ENCODE measurements at places on chromosomes 7 and 10.

DNA sequence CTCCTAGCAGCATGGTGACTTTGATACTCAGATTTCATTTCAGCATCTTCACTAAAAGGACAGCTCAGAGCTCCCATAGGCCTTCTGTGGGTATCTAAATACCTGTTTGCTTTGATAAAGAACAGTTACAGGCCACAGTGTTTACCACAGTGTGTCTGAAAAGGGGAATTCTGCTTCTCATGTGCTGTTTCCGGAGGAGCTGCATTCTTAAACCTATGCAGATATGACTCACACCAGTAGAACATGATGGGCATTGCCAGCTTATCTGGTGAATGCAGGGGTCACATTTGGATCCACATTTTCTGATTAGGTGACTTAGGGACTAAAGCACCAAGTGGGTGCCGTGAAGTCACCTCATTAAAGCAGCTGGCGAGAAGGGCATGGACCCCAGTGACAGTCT, 52.6 kb downstream of the TRRAP start:
- no peaks in the 10 kb centered on the region for H3K27me3 ChIP-seq
- peaks cover 76% of the 10 kb centered on the region for H3K36me3 ChIP-seq
- no peak overlapping the region for H3K27ac ChIP-seq
- no peak for DNase-seq
- no peaks in the 10 kb centered on the region for H3K4me1 ChIP-seq

DNA sequence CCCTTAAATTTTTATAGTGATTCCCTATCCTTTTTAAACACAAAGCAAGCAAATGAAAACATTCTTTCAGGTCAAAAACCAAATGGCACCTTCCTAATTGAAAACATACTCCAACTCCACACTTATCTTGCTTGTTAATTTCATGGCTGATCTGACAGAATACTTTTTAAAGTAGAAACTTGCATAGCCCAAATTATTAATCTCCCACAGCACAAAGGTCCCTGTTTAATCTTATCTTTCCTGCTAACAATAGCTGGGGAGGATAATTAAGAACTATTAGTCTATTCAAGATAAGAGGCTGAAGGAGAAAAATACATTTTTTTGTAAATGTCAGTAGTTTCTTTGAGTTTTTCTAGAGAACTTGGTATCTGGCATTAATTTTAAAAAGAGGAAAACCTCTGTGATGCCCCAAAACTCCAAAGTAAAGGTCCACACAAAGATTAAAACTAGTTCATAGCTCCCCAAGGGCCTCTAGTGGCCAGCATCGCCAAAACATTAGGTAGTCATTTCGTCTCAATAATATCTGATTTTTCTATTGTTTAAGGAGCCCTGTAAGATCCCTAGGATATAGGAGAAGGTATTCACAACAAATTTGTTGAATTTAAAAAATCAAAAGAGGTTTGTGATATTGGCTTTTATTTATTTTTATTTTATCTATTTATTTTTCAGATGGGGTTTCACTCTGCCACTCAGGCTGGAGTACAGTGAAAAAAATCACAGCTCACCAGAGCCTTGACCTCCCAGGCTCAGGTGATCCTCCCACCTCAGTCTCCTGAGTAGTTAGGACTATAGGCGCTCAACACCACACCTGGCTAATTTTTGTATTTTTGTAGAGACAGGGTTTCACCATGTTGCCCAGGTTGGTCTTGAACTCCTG, 14.7 kb downstream of the CDNF start:
- no peak overlapping the region for H3K27ac ChIP-seq
- H3K36me3 ChIP-seq: no peaks in the 10 kb centered on the region
- H3K4me1 ChIP-seq: peaks cover 6% of the 10 kb centered on the region
- no peak overlapping the region for H3K4me3 ChIP-seq
- DNase-seq: no peak

DNA sequence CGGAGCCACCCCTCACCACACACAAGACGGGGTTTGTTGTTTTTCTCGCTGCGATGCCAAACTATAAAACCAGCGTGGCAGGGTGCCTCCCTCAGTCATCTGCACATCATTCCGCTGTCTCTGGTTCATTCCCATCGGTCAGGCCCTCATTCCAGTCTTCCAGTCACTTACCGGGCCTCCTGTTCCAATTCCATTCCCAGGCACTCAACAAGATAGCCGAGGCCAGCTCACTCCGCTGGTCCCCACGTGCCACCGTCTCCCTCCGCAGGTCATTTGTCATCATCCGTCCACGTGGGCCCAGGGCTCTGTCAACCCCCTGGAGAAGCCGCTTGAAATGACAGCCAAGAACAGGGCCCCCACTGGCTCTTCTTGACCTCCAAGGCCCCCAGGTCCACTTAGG, 6.1 kb upstream of the TMEM184A start:
- H3K27ac ChIP-seq: no peak overlapping the region
- H3K4me3 ChIP-seq: no peak overlapping the region
- no peaks in the 10 kb centered on the region for H3K4me1 ChIP-seq
- no peaks in the 10 kb centered on the region for H3K27me3 ChIP-seq
- no peak for DNase-seq

- H3K4me3 ChIP-seq: no peak overlapping the region
- peaks cover 45% of the 10 kb centered on the region for H3K4me1 ChIP-seq
- H3K27ac ChIP-seq: no peak overlapping the region
- no peaks in the 10 kb centered on the region for H3K27me3 ChIP-seq
- DNase-seq: no peak
- H3K36me3 ChIP-seq: no peaks in the 10 kb centered on the region
Measured at GRCh38 chr10:78518224-78518623, 484.6 kb downstream of the RPS24 start.

GRCh38 chr10:120426306-120426705, 30.7 kb upstream of the PLPP4 start:
- no peaks in the 10 kb centered on the region for H3K36me3 ChIP-seq
- DNase-seq: no peak
- no peak overlapping the region for H3K4me3 ChIP-seq
- no peak overlapping the region for H3K27ac ChIP-seq
- H3K27me3 ChIP-seq: no peaks in the 10 kb centered on the region

- no peaks in the 10 kb centered on the region for H3K36me3 ChIP-seq
- no peak for DNase-seq
- no peaks in the 10 kb centered on the region for H3K4me1 ChIP-seq
- no peak overlapping the region for H3K27ac ChIP-seq
- H3K27me3 ChIP-seq: no peaks in the 10 kb centered on the region
Measured at GRCh38 chr10:22374489-22375126, 29.3 kb downstream of the SPAG6 start.

- no peak overlapping the region for H3K27ac ChIP-seq
- H3K36me3 ChIP-seq: no peaks in the 10 kb centered on the region
- no peaks in the 10 kb centered on the region for H3K27me3 ChIP-seq
- H3K4me3 ChIP-seq: no peak overlapping the region
- DNase-seq: no peak
Measured at GRCh38 chr7:107387128-107387527, 82.7 kb upstream of the GPR22 start.

DNA sequence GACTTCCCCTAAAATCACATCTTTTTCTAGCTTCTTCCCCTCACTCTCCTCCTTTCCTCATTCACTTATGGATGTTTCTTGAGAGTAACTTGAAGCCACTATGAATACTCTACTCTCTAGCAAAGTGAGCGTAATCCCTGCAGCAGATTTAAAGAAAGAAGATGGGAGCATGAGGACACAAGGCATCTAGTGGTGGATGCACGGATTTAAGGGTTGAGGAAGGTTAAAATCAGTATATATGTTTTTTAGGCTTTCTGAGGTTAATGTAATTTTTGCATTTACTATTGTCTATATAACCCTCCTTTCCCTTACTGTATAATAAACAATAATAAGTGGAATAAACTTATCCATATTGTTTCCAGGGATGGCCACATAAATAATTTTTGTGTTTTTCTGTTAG, 495.2 kb upstream of the TPK1 start:
- no peak overlapping the region for H3K4me3 ChIP-seq
- H3K36me3 ChIP-seq: no peaks in the 10 kb centered on the region
- no peaks in the 10 kb centered on the region for H3K27me3 ChIP-seq
- no peak for DNase-seq
- no peaks in the 10 kb centered on the region for H3K4me1 ChIP-seq

- no peaks in the 10 kb centered on the region for H3K27me3 ChIP-seq
- peaks cover 29% of the 10 kb centered on the region for H3K4me1 ChIP-seq
- no peaks in the 10 kb centered on the region for H3K36me3 ChIP-seq
- no peak for DNase-seq
Measured at GRCh38 chr7:104207348-104207730, 474 bp downstream of the ORC5 start.

DNA sequence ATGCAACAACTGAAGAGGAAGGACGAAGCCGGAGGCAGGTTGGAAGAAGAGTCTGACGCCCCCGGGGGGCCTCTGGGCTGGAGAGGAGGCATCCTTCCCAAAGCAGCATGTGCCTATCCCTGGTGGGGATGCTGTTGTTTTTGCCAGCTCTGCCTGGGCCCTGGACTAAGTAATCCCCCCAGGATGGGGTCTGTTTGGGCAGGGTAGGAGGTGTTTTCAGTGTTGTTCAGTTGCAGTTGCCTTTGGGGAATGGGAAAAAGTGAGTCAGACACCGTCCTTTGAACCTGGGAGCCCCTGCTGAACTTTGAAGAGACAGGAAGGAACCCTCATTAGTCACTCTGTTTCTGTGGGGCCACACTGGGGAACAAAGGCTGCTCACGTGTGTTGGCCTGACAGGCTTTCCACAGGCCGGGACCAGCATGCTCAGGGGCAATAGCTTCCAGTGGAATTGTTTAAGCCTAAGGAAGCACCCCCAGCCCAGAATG, 35.2 kb upstream of the GDF10 start:
- no peaks in the 10 kb centered on the region for H3K27me3 ChIP-seq
- no peak overlapping the region for H3K27ac ChIP-seq
- no peaks in the 10 kb centered on the region for H3K4me1 ChIP-seq
- H3K36me3 ChIP-seq: no peaks in the 10 kb centered on the region

GRCh38 chr7:131011976-131012375, 278.0 kb upstream of the KLF14 start:
- no peak overlapping the region for H3K4me3 ChIP-seq
- peaks cover 83% of the 10 kb centered on the region for H3K4me1 ChIP-seq
- no peaks in the 10 kb centered on the region for H3K27me3 ChIP-seq
- no peaks in the 10 kb centered on the region for H3K36me3 ChIP-seq
- no peak for DNase-seq
- H3K27ac ChIP-seq: peak overlapping the region; percentile 75

- H3K36me3 ChIP-seq: peaks cover 5% of the 10 kb centered on the region
- peak; percentile 70 for DNase-seq
- H3K27ac ChIP-seq: peak overlapping the region; percentile 91
- H3K4me1 ChIP-seq: peaks cover 49% of the 10 kb centered on the region
- no peaks in the 10 kb centered on the region for H3K27me3 ChIP-seq
Measured at GRCh38 chr10:5888843-5889623, 660 bp downstream of the ANKRD16 start.

DNA sequence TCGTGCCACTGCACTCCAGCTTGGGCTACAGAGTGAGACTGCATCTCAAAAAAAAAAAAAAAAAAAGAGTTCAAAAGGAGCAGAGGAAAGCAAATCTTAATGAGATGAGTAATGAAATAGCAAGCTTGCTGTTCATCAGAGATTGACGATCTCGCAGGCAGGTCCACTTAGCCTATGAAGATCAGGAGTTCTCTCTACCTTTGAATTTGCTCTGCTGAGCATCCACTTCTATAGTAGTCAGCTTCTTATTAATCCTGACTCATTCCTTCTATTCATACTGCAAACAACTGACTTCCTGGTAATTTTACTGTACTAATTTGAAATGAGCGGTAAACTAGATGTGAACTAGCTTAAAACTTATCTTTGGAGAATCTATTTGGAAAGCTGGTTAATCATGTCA, 1014.6 kb downstream of the GATA3 start:
- H3K36me3 ChIP-seq: no peaks in the 10 kb centered on the region
- H3K27me3 ChIP-seq: no peaks in the 10 kb centered on the region
- H3K27ac ChIP-seq: no peak overlapping the region
- no peak overlapping the region for H3K4me3 ChIP-seq
- H3K4me1 ChIP-seq: no peaks in the 10 kb centered on the region

DNA sequence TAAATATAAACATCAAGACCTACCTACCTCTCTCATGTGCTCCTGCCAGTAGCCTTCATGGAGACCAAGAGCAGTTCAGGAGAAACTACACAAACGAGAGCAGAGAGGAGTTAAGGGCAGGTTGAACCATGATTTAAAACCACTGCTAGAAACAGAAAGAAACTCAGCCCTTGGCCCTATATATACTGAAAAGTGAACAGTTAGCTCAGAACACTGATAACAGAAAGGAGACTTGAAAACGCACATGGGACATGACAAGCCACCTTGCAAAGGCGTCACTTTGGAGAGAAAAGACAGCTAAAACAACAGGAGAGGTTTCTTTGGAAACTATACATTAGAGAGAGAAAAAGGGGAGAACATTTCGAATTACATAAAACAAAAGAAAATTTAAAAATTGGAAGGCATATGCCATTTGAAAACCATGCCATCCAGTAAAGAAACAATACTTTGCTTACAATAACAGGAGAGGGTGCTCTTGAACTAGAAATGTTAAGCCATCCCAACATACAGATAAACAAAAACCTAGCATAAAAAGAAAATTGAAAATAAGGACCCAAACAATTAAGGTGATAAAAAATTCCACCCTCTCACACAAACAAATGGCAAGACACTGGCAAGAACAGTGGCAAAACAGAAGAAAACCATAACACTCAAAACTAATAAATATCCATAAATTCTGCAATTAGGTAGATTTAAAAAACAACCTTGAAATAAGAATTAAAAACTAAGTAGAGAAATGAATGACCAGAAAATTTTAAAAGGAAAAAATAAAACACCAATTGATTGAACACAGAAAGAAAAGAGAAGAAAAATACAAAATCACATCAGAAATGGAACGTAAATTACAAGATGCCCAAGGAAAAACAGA, 232.7 kb downstream of the IMMP2L start:
- H3K27me3 ChIP-seq: no peaks in the 10 kb centered on the region
- DNase-seq: no peak
- no peaks in the 10 kb centered on the region for H3K4me1 ChIP-seq
- no peak overlapping the region for H3K4me3 ChIP-seq

DNA sequence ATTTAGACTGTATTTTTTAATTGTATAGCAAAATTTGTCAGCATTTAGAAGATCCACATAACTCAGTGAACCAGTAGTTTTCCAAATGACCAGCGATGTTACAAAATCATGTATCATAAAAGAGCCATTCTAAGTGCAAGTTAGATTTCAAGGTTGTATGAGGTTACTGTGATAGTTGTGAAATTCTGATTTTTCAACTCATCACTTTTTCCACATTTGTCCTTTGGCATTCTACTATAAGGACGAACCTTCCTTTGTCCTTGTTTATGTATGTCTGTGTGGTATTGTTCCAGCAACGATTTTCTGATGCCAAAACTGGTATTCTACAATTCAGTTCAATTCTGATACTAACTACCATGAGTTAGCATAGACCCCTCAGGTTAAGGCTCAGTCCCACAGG, 64.2 kb downstream of the TAX1BP1 start:
- no peak for DNase-seq
- no peak overlapping the region for H3K27ac ChIP-seq
- H3K27me3 ChIP-seq: no peaks in the 10 kb centered on the region

GRCh38 chr10:20911626-20912025, 14.5 kb upstream of the NEBL start:
- no peaks in the 10 kb centered on the region for H3K27me3 ChIP-seq
- H3K4me3 ChIP-seq: no peak overlapping the region
- no peaks in the 10 kb centered on the region for H3K4me1 ChIP-seq
- no peak overlapping the region for H3K27ac ChIP-seq
- no peak for DNase-seq

Data from sigmoid colon (tissue), 7 donors.